ENCODE measurements at places on chromosomes 3 and 15. TPM values are rescaled to one million over a fixed set of nuclear protein-coding genes. Genes with fewer than 3 reads are reported as not detected.

GRCh38 chr3:101243285-101244211 lies 76.8 kb downstream of the IMPG2 start:
- H3K4me1 ChIP-seq: peaks cover 6% of the 10 kb centered on the region
- H3K27me3 ChIP-seq: no peaks in the 10 kb centered on the region
- DNase-seq: no peak

- DNase-seq: no peak
- peak overlapping the region; percentile 88 for H3K27ac ChIP-seq
- H3K27me3 ChIP-seq: peaks cover 13% of the 10 kb centered on the region
- peak overlapping the region; percentile 92 for H3K4me3 ChIP-seq
- peaks cover 11% of the 10 kb centered on the region for H3K36me3 ChIP-seq
- peaks cover 37% of the 10 kb centered on the region for H3K4me1 ChIP-seq
Observed at GRCh38 chr15:45023659-45024225, 747 bp downstream of the SORD start.

GRCh38 chr3:37283011-37283410 lies 108.6 kb upstream of the LRRFIP2 start:
- no peak overlapping the region for H3K4me3 ChIP-seq
- no peaks in the 10 kb centered on the region for H3K27me3 ChIP-seq
- peaks cover 13% of the 10 kb centered on the region for H3K4me1 ChIP-seq
- H3K27ac ChIP-seq: no peak overlapping the region
- DNase-seq: no peak

GRCh38 chr15:83477172-83477807 lies 30.1 kb downstream of the SH3GL3 start:
- no peaks in the 10 kb centered on the region for H3K27me3 ChIP-seq
- H3K36me3 ChIP-seq: no peaks in the 10 kb centered on the region
- H3K4me1 ChIP-seq: no peaks in the 10 kb centered on the region
- no peak overlapping the region for H3K27ac ChIP-seq
- DNase-seq: no peak
- H3K4me3 ChIP-seq: no peak overlapping the region

DNA sequence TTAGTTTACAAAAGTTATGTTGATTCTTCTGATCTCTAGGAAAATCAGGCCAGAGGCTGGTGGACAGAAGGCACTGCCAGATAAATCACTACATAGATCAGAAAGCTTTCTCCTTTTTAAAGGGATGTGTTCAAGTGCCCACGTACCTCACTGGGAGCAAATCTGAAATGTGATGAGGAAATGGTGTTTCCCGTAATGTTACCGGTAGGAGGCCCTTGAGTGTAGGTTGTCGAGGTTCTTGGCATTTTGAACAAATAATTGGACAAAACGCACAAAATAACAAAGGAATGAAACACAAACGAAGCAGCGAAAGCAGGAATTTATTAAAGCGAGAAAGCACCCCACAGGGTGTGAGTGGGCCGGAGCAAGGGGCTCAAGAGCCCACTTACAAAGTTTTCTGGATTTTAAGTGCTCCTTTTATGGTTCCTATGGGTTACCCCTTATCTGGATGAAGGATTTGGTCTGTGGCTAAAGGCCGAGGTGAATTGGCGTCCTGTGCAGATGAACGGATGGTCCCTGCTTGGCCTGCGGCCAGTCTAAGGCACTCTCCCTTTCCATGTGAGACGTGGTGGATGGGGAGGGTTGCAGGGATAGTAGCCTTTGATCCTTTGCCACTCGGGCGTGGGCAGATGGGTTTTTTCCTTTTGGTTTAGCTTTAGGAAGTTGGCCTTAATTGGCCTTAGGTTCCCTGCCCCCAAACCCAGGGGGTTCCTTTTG lies 1.0 kb downstream of the SNX1 start:
- H3K36me3 ChIP-seq: no peaks in the 10 kb centered on the region
- H3K4me1 ChIP-seq: peaks cover 53% of the 10 kb centered on the region
- peak overlapping the region; percentile 98 for H3K27ac ChIP-seq
- DNase-seq: no peak
- H3K27me3 ChIP-seq: no peaks in the 10 kb centered on the region

DNA sequence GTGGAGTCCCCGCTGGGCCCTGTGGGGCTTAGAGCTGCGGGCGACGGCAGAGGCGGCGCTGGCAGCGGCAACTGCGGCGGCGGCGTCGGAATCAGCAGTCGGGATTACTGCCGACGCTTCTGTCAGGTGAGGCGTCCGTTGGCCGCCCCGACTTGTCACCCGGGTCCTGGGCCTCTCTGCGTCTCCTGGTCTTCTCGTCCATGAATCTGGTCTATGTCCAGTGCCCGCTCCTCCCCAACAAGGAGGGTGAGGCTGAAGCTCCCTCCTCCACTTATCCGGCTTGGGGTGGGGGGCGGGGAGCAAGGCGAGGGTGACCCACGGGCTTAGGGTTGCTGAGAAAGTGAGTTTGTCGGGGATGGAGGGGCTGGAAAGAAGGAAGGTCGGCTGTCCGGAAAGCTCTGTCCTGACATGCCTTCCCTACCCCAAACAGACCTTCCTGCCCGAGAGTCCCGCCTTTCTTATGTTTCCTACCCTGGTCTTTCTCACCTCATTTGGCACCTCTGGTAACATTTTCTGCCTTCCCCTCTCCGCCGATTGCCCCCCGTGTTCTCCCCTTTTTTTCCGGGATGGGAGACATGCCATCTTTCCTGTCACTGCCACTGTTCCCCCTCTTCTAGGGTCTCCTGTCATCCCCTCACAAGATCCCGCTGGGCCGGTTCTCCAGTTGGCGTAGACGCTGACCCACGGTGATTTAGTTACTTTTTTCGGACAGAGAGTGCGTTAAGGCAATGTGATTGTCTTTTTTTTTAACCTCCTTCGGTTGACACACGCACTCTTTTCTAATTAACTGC lies 520 bp downstream of the ZNF654 start:
- DNase-seq: no peak
- H3K27ac ChIP-seq: peak overlapping the region; percentile 83
- no peaks in the 10 kb centered on the region for H3K27me3 ChIP-seq
- H3K4me3 ChIP-seq: peak overlapping the region; percentile 96
- H3K4me1 ChIP-seq: peaks cover 42% of the 10 kb centered on the region

GRCh38 chr15:69497667-69498066 lies 45.0 kb downstream of the RPLP1 start:
- no peak overlapping the region for H3K4me3 ChIP-seq
- H3K4me1 ChIP-seq: peaks cover 18% of the 10 kb centered on the region
- no peaks in the 10 kb centered on the region for H3K36me3 ChIP-seq

DNA sequence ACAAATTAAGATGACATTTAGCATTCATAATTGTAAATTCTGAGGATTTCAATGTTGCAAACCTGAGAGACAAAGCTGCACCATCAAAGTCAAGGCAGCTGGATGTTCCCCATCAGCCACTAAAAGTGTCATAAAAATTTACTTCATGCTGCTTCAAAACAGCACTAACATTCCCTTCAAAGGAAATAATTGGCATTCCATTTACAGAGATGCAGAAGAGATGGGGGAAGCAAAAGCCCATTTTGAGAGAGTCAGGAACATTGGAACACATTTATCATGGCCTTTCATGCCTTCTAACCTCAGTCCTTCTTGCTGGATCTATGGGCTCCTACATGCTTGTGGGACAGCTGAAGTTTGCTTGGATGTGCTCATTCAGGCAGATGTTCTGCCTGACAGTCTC lies 6.4 kb upstream of the TMEM158 start:
- no peak for DNase-seq
- H3K4me3 ChIP-seq: no peak overlapping the region
- no peak overlapping the region for H3K27ac ChIP-seq
- H3K4me1 ChIP-seq: peaks cover 7% of the 10 kb centered on the region
- H3K27me3 ChIP-seq: peaks cover 35% of the 10 kb centered on the region

- no peaks in the 10 kb centered on the region for H3K27me3 ChIP-seq
- H3K4me3 ChIP-seq: peak overlapping the region; percentile 15
- no peak for DNase-seq
- peaks cover 36% of the 10 kb centered on the region for H3K36me3 ChIP-seq
- no peak overlapping the region for H3K27ac ChIP-seq
- H3K4me1 ChIP-seq: no peaks in the 10 kb centered on the region
Observed at GRCh38 chr3:40464339-40465110, 7.4 kb downstream of the RPL14 start.

GRCh38 chr15:60840703-60841411 lies 361.9 kb upstream of the ICE2 start:
- H3K4me3 ChIP-seq: no peak overlapping the region
- H3K4me1 ChIP-seq: no peaks in the 10 kb centered on the region
- DNase-seq: no peak
- H3K27ac ChIP-seq: no peak overlapping the region

DNA sequence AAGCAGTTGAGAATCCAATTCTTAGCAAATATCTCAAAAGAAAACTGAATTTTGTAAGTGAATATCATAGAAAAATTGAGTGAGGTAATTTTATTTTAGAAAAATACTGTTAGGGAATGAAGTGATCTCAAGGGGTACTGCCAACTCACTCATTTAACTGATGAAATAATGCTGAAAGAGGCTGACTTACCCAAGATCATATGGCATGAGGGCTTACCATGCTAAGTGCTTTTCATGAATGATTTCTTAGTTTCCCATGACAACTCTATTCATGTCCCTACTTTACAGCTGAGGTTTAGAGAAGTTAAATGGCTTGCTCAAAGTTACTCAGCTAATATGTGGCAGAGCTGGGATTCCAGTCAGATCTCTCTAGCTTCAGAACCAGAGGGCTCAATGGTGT lies 30.6 kb downstream of the CCDC14 start:
- H3K4me3 ChIP-seq: no peak overlapping the region
- no peaks in the 10 kb centered on the region for H3K4me1 ChIP-seq
- peaks cover 18% of the 10 kb centered on the region for H3K36me3 ChIP-seq
- no peaks in the 10 kb centered on the region for H3K27me3 ChIP-seq
- no peak for DNase-seq

DNA sequence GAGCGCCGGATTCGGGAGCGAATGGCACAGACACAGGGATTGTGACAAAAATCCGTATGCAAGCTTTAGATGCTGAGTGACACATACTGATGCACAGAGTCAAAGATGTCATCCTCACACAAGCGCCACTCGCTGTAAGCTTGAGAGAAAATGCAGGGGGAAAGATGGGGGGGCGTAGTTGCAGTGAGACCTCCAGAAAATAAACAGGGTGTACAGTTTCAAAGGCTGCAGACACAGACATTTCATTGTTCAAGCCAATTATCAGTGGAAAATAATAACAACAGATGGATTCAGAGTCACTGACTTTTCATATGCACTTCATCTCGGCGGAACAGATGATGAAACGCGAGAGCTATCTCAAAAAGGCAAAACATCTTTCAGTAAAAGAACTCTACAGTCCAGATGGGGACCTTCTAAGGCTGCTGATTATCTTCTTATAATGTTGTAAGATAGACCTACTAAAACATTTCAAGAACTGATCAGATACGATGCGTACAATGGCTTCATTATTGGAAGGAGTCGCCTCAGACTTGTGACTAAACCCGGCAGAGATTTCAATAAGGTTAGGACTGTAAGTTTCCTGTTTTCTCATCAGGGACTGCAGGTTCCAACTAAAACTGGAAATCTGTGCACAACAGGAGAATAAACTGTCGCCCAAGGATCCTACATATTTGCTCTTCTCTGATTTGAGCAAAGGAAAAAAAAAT lies 275.4 kb downstream of the FOXP1 start:
- DNase-seq: no peak
- H3K4me3 ChIP-seq: peak overlapping the region; percentile 52
- H3K27me3 ChIP-seq: no peaks in the 10 kb centered on the region
- peaks cover 56% of the 10 kb centered on the region for H3K4me1 ChIP-seq
- H3K36me3 ChIP-seq: no peaks in the 10 kb centered on the region

DNA sequence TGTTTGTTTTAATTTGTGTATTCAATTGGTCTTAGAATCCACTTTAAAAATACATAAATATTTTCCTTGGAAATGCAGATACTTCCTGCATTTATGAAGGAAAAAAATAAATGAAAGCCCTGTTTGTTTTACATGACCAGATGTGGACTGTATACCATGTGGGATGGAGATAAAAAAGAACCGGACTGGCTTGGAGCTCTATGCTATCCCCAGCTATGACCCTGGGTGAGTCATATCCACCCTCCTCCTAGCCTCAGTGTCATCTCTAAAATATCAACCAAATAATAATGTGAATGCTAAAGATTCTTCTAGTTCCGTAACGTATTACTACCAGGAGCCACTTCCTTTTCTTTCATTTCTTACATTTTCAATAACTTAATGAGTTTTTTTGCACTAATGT lies 44.5 kb upstream of the PDZRN3 start:
- H3K27ac ChIP-seq: no peak overlapping the region
- no peaks in the 10 kb centered on the region for H3K36me3 ChIP-seq
- peaks cover 13% of the 10 kb centered on the region for H3K4me1 ChIP-seq
- no peak overlapping the region for H3K4me3 ChIP-seq
- no peak for DNase-seq

DNA sequence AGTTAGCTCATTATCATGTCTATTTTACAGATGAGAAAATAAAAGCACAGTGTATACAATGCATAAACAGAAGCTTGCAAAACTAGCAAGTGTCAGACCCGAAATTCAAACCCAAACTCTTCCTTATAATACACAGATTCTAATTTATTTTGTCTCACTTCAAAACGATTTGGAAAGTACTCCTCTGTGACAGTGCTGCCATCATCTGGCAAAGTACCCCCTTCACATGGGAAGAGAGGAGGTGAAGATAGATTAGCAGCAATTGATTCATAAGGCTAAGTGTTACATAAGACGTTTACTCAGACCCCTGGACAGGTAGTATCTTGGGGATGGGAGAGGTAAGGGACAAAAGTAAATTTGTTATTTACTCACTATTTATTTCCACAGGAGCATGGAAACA lies 744.0 kb upstream of the SGO1 start:
- H3K36me3 ChIP-seq: no peaks in the 10 kb centered on the region
- H3K27me3 ChIP-seq: no peaks in the 10 kb centered on the region
- no peak overlapping the region for H3K27ac ChIP-seq
- peaks cover 3% of the 10 kb centered on the region for H3K4me1 ChIP-seq
- peak; percentile 3 for DNase-seq
- H3K4me3 ChIP-seq: no peak overlapping the region

- H3K36me3 ChIP-seq: no peaks in the 10 kb centered on the region
- H3K4me3 ChIP-seq: no peak overlapping the region
- no peak overlapping the region for H3K27ac ChIP-seq
- no peak for DNase-seq
- no peaks in the 10 kb centered on the region for H3K27me3 ChIP-seq
Observed at GRCh38 chr15:71330638-71331162, 215.4 kb downstream of the THSD4 start.

GRCh38 chr15:30870681-30871080 lies 33.0 kb upstream of the FAN1 start:
- no peaks in the 10 kb centered on the region for H3K36me3 ChIP-seq
- H3K4me1 ChIP-seq: no peaks in the 10 kb centered on the region
- H3K27ac ChIP-seq: no peak overlapping the region
- no peaks in the 10 kb centered on the region for H3K27me3 ChIP-seq
- no peak for DNase-seq

GRCh38 chr15:39581793-39582285 lies 960 bp downstream of the THBS1 start:
- H3K4me1 ChIP-seq: peaks cover 34% of the 10 kb centered on the region
- DNase-seq: peak; percentile 13
- H3K4me3 ChIP-seq: peak overlapping the region; percentile 85
- H3K36me3 ChIP-seq: peaks cover 5% of the 10 kb centered on the region
- peaks cover 23% of the 10 kb centered on the region for H3K27me3 ChIP-seq

NR2F2 gene
- total RNA-seq: 150 TPM

CLCN2 gene
- total RNA-seq: 23.6 TPM

NFKBIZ gene
- 6.2 TPM for total RNA-seq

HTR3C gene
- not detected for total RNA-seq

PLIN1 gene
- total RNA-seq: 0.73 TPM

CCDC39 gene
- not detected for total RNA-seq

CRYBG3 gene
- total RNA-seq: 7.3 TPM

SCN11A gene
- 0.63 TPM for total RNA-seq

CD200R1 gene
- total RNA-seq: not detected
